Posterior cingulate gyrus (tissue), 11 donors: ENCODE measurements at places on chromosomes 5 and 9.

DNA sequence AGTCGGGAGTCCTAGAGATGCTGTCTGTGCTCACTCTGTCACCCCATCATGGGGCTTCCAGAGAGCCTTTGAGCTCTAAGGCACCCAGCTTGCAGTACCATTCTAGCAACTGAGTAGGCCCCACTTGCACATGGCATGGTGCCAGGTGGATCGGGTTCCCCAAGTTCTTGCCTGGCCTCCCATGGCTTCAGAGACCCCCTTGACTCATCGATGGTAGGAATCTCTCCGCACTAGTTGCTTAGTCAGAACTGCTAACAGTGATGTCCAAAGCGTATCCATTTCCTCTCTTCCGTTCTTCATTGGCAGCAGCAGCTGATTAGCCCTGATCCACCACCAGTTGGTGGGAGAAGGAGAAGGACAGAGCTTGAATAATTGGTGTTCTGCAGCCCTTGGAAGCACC lies 70.3 kb upstream of the RARS1 start:
- no peak for DNase-seq

DNA sequence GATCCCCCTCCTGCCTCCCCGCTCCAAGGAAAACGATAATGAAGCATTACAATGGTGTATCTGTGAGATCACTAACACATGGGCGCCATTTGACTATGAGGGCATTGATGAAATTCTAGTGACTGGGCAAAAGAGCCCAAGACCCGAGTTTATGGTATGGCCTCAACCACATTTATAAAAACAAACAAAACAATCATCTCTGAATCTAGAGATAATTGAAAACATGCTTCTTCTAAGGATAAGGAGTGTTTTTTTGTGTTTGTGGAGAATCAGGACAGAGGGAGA lies 100.9 kb upstream of the SEMA6A start:
- no peak for DNase-seq

DNA sequence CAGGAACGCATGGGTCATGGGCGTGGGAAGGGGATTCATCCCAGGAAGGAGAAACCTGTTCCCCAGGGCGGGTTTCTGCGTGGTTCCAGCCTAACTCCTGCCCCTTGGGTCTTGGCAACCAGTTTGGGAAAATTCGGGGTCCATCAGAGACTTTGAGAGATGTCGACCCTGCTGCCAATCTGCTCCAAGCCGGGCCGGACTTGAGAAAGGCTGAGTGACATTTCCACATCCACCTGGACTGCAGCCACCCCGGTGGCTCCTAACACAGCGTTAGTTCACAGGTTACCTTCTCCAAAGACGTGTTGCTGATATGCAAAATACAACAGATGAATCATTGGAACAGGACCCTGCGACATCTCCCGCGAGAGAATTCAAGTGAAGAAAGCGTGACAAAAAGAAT lies 627.2 kb downstream of the IRX1 start:
- no peak for DNase-seq

DNA sequence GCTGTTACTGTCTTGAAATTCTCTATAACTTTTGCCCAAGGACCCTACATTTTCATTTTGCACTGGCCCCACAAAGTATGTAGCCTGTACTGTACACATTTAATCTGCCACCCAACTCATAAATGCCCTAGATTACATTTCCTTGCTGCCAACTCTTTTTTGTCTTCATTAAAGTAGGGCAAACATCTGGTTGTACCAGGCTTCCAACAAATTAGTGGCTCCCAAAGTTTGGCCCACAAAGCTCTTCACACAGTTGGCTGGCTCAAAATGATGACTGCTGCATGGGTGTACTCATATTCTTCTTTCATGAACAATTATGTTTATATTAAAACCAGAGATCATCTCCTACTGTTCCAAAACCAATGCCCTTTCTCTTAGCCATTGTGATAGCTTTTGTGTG lies 45.3 kb downstream of the GNA14 start:
- DNase-seq = no peak

GRCh38 chr5:135553688-135554462 lies 18.1 kb upstream of the NEUROG1 start:
- DNase-seq = no peak

- DNase-seq = no peak
Observed at GRCh38 chr5:59807806-59808205, 85.7 kb downstream of the PDE4D start.

DNA sequence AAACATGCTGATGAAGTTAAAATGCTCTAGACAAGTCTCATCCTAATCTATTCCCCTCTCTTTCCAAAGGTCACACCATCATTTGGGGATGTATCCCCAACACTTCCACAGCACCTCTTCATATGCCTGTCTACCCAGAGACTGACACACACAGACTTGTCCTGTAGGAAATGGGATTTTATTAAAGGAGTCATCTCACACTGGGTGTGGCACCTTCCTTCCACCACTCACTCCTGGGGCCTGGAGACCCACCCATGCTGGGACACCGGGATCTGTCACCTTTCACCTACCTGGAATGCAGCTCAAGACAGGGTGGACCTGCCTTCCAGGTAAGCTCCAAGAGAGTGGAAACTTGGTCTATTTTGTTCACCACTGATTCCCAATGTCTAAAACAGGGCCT lies 99.4 kb upstream of the HAND1 start:
- no peak for DNase-seq

DNA sequence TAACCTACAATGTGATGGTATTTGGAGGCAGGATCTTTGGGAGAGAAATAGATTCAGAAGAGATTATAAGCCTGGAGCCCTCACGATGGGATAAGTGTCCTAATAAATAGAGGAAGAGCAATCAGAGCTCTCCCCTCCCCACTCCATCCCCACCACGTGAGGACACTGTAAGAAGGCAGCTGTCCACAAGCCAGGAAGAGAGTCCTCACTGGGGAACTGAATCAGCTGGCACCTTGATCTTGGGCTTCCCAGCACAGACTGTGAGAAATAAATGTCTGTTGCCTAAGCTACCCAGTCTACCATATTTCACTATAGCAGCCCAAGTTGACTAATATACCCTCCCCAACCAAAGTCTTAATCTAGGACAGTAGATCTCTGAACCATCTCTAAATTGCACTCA lies 118.1 kb downstream of the SUSD1 start:
- no peak for DNase-seq

- DNase-seq = no peak
Observed at GRCh38 chr5:55407984-55408383, 100.2 kb downstream of the MTREX start.

DNA sequence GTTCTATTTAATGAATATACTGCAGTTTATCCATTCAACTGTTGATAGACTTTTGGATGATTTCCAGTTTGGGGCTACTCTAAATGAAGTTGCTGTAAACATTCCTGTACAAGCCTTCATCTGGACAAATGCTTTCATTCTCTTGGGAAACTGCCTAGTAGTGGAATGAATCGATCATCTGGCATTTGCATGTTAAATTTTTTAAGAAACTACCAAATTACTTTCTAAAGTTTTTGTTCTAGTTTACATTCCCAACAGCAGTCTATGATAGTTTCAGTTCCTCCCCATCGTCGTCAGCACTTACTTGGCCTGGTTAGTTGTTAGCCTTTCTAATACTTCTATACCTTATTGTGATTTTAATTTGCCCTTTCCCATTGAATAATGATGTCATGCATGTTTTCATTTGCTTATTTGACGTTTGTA lies 306.3 kb downstream of the FER start:
- no peak for DNase-seq

GRCh38 chr5:31470608-31471007 lies 61.3 kb downstream of the DROSHA start:
- no peak for DNase-seq

- no peak for DNase-seq
Observed at GRCh38 chr9:97059626-97060025, 20.7 kb upstream of the CTSV start.

- no peak for DNase-seq
Observed at GRCh38 chr9:20032413-20033006, 243.7 kb upstream of the SLC24A2 start.

GRCh38 chr5:129507527-129507926 lies 47.4 kb downstream of the ADAMTS19 start:
- no peak for DNase-seq

DNA sequence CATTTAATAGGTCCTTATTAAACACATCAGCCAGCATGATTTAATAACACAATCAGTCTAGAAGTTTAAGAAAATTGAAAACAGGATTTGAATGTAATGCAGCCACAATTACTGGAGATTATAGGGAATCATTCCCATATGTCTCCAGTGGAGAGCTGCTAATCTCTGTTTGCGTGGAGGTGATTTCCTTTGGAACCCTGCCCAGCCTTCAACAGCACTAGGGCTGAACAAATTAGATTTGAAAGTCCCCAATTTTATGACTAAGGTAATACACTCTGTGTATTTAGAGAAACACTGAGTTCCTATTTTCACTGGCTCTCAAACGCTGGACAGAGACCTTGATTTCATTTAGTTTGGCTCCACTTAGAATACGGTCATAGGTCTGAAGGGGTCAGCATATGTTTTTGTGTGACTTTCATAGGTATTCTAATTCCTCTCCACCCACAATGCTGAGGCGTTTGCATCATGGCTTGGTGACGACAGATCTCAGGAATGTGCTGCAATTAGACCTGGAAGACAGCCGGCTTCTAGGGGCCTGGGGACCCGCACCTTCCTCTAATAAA lies 508.3 kb downstream of the EBF1 start:
- no peak for DNase-seq

- no peak for DNase-seq
Observed at GRCh38 chr5:172303572-172304335, 20.2 kb upstream of the UBTD2 start.

DNA sequence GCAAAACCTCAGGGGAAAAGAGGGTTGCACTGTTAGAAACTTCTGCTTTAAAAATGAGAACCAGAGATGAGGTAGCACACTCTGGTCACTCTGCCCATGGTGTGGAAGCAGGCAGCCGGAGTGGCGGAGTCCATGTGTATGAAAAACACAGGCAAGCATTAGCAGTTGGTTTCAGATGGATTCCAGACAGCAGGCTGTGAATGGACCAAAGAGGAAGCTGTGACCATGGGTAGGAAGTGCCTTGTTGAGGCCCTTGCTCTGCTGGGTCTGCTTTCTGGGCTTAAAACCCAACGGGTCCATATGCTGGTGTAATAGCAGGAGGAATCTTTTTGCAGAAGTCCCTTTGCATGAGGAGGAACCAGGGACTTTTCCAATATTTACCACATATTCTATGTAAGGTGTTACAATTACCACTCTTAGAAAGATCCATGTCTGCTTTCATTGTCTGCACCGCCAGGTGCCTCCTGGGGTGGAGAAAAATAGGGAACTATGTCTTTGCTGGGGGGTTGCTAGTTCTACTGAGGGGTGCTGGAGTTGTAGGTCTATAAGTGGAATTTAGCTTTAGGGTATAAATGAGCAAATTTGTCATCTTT lies 77.0 kb downstream of the ANKRD55 start:
- no peak for DNase-seq

GRCh38 chr5:126983874-126984266 lies 46.5 kb downstream of the MARCHF3 start:
- DNase-seq = no peak

DNA sequence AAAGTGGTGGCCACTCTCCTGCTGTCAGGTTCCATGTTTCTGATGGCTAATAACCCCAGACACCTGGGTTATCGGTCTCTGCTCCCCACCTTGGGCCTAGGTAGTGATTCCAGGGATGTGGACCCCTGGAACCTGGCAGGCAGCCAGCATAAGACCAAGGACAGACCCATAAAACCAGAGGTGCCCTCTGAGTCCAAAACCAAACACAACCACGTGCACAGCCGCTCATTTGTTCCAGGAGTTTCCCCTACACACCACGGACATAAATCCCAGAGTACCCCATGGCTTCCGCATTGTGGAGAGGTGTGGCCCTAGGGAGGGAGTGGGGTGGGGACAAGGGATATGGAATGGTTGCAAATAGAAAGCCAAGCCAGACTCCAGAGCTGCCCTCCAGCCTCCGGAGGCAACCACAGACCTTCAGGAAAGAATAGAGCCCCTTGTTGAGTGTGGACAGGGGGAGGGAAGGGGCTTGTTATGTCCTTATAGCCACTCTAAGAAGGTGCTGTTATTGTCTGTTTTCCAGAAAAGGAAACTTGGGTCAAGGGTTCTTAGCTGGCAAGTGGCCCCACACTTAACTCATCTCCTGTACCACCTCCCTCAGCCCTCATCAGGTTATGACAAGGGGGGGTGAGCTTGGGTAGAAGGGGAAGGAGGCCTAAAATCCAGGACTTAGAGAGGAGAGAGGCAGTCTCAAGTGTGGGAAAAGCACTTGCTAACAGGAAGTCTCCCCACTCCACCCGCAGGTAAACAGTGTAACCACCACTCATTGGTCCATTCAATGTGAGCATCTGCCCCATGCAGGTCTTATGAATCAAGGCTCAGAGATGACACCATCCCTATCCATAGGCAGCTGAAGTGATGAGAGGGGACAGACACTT lies 23.6 kb upstream of the CYSTM1 start:
- no peak for DNase-seq

- DNase-seq = no peak
Observed at GRCh38 chr9:25703701-25704357, 25.6 kb upstream of the TUSC1 start.

GRCh38 chr5:124512952-124513632 lies 233.3 kb downstream of the ZNF608 start:
- no peak for DNase-seq

DNA sequence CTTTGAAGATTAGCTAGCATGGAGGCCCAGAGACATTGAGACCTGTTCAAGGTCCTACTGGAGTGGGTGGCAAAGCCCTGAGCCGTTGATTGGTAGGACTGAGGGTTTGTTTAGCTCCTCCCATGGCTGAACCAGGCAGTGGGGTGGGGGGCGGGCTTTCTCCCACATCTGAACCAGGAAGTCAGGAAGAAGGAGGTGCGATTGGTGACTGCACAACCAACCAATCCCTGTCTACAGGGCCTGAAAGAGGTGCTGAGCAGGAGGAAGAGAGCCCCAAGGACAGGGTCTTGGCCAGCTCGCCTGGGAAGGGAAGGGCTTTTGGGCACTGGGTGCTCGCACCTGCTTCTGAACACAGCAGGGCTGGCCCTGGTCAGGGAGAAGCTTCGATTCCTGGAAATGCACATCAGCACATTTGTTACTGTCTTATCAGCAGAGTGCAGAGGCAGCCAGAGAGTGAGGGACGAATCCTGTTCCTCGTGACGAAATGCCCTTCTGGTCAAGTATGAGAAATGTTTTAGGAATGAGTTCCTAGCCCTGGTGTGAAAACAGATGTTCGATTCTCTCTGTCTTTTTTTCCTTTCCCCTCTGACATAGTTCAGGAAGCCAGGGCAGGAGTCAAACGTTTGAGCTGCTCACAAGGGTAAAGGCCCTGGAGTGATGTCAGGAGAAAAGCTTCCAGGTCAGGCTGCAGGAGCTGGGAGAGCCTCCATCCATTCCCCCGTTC lies 294.8 kb upstream of the KLF4 start:
- DNase-seq = no peak

GRCh38 chr5:1875843-1876659 lies 6.7 kb downstream of the IRX4 start:
- DNase-seq = no peak
